Immature natural killer cell (primary cell): ENCODE measurements at places on chromosomes 3 and 15. TPM values are rescaled to one million over a fixed set of nuclear protein-coding genes. Genes with fewer than 3 reads are reported as not detected.

DNA sequence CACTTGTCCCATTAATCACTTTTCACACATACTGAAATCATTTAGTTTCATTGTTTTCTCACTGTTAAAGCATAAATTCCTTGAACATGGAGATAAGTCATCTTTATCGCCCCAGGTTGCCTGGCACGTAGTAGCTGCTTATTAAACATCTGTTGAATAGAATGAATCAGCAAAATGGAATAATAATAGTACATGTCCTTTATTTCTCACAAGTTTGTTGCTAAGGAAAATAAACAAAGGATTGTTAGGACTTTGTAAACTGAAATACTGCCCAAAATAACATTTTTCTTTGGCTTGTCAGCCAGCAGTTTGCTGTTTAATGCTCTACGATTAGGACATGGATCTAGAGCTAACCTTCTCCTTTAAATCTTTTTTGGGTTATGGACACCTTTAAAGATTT, 17.9 kb downstream of the SLC35A5 start:
- no peak for DNase-seq
- no peak overlapping the region for H3K4me3 ChIP-seq
- peaks cover 37% of the 10 kb centered on the region for H3K36me3 ChIP-seq
- H3K27ac ChIP-seq = no peak overlapping the region

DNA sequence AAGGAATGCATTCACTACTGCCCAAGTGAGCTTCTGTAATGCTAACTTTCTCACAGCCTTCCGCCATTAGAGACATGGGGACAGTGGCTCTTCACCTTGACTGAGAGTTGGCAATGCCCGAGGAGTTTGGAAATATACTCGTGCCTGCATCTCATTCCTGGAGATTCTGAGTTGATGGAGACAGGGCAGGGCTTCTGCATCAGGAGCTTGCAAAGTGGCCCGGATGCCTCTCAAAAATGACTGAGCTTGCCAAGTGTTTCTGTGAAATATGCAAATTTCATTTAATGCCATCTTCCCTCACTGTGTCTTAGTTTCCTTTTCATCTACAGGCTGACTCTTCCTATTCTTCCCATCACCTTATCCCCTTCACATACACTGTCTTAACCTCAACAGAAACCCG, 346.2 kb downstream of the GRM7 start:
- no peaks in the 10 kb centered on the region for H3K27me3 ChIP-seq
- H3K4me1 ChIP-seq = peaks cover 28% of the 10 kb centered on the region
- no peak for DNase-seq

- H3K36me3 ChIP-seq = no peaks in the 10 kb centered on the region
- peaks cover 4% of the 10 kb centered on the region for H3K27me3 ChIP-seq
- peaks cover 79% of the 10 kb centered on the region for H3K4me1 ChIP-seq
- H3K4me3 ChIP-seq = peak overlapping the region; percentile 61
- H3K27ac ChIP-seq = peak overlapping the region; percentile 99
Observed at GRCh38 chr15:38670128-38671005, 105.8 kb upstream of the RASGRP1 start.

DNA sequence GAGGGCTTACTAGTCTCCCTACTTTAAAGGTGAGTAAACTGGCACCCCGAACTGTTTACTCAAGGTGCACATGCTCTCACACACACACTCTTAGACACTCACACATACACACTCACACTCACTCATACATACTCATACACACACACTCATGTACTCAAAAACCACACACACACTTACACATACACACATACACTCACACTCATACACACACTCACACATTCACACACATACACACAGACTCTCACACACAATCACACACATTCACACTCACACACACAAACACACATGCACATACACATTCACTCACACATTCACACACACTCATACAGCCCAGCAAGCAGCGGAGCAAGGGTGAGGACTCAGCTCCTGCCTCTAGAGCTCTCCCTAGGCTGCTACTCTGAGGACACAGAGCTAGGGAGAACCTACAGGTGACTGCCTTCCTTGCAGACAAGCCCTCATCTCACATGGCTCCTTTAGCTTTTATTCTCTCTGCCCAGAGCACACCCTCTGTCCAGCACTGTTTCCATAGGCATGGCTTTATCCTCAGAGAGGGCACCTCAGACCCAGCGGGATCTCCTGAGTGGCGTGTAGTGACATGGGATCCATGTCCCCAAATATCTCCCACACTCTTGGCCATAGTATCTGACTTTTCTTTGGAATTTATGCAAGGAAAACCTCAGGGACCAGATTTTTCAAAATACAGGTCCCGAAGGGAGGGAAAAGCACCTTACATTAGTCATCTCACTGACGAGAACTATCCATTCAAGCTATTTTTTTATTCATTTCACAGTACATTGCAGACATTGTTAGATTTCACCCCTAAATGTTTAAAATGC, 26.2 kb upstream of the ATG7 start:
- H3K27me3 ChIP-seq = peaks cover 2% of the 10 kb centered on the region
- H3K36me3 ChIP-seq = no peaks in the 10 kb centered on the region
- H3K27ac ChIP-seq = no peak overlapping the region
- H3K4me3 ChIP-seq = no peak overlapping the region
- no peak for DNase-seq

- H3K4me1 ChIP-seq = no peaks in the 10 kb centered on the region
- no peak overlapping the region for H3K27ac ChIP-seq
- no peak overlapping the region for H3K4me3 ChIP-seq
- H3K27me3 ChIP-seq = no peaks in the 10 kb centered on the region
Observed at GRCh38 chr3:27166888-27167287, 202.3 kb downstream of the NEK10 start.

GRCh38 chr3:129386984-129387383, 41.5 kb downstream of the EFCAB12 start:
- no peak overlapping the region for H3K4me3 ChIP-seq
- H3K36me3 ChIP-seq = peaks cover 4% of the 10 kb centered on the region
- no peak for DNase-seq
- H3K27ac ChIP-seq = no peak overlapping the region
- no peaks in the 10 kb centered on the region for H3K27me3 ChIP-seq

DNA sequence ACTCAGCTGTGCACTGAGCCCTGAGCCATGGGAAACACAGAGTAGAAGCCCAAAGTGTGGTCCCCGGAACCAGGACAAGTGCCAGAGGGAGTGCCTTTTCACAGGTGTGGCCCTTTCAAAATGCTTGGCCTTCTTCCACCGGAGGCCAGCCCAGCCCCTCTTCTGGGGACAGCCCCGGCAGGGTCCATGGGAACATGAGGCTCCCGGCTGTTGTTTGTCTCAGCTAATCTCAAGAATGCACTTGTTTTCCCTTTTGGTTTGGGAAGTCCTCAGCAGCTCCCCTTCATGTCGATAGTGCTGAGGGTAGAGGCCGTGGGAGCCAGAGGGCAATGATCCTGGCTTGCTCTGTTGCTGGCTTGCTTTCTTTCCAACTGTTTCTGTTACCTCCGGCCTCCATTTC, 91.1 kb upstream of the MRPS22 start:
- H3K36me3 ChIP-seq = no peaks in the 10 kb centered on the region
- H3K4me1 ChIP-seq = no peaks in the 10 kb centered on the region
- no peak overlapping the region for H3K27ac ChIP-seq
- H3K4me3 ChIP-seq = no peak overlapping the region
- DNase-seq = no peak
- H3K27me3 ChIP-seq = peaks cover 3% of the 10 kb centered on the region

- H3K4me3 ChIP-seq = no peak overlapping the region
- H3K36me3 ChIP-seq = no peaks in the 10 kb centered on the region
- no peak for DNase-seq
- H3K27ac ChIP-seq = no peak overlapping the region
- H3K4me1 ChIP-seq = no peaks in the 10 kb centered on the region
Observed at GRCh38 chr3:40605960-40606359, 81.2 kb downstream of the ZNF621 start.

DNA sequence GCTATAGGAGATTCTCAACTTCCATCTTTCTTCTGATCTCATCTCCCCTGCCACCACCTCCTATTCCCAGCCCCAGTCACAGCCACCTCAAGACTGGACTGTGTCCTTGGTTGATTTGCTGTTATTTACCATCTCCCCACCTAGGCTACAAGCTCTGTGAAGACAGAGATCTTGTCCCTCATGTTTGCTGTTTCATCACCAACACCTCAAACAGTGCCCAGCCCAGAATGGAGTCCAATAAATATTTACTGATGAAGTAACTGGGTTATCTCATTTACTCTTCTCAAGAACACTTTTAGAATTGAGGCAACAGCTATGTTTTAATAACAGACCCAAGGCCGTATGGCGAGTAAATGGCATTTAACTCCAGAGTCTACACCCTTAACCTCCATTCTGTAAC, 29.1 kb upstream of the ARHGEF3 start:
- H3K4me1 ChIP-seq = no peaks in the 10 kb centered on the region
- H3K4me3 ChIP-seq = no peak overlapping the region
- DNase-seq = no peak
- H3K27me3 ChIP-seq = no peaks in the 10 kb centered on the region

DNA sequence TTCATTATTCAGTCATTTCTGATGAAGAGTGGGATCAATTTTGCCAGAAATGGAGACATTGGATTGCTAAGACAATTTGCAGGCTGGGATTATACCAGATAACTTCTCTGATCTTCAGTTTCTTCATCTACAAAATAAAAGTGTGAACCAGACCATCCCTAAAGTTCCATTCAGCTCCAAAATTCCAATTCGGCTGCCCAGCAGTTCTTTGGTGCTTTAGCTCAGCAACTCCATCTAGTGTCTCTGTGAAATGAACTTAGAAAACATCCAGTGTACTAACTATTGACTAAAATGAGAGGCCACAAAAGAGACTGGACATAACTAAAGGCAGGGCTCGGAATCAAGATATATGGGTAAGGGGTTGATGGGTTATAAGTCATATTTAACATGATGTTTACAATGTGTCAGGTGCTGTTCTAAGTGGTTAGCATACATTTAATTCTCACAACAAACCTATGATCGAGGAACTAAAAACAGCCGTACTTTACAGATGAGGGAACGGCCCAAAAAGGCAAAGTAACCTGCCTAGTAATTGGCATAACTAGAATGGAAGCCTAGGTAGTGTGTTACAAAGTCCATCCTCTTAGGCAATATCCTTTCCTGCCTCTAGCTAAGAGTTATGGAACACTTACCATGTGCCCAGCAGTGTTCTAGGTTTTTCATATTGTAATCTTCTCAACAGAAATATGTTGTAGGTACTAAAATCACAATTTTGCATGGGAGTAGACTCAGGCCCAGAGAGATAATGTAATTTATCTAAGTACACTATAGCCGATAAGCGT, 17.0 kb downstream of the THAP10 start:
- H3K4me3 ChIP-seq = no peak overlapping the region
- H3K27ac ChIP-seq = no peak overlapping the region
- no peaks in the 10 kb centered on the region for H3K36me3 ChIP-seq
- H3K27me3 ChIP-seq = peaks cover 6% of the 10 kb centered on the region
- H3K4me1 ChIP-seq = no peaks in the 10 kb centered on the region

- peaks cover 3% of the 10 kb centered on the region for H3K4me1 ChIP-seq
- no peak overlapping the region for H3K27ac ChIP-seq
- H3K27me3 ChIP-seq = peaks cover 7% of the 10 kb centered on the region
Observed at GRCh38 chr15:41823502-41823901, 4.4 kb upstream of the JMJD7 start.

GRCh38 chr3:136778865-136779264, 26.7 kb upstream of the STAG1 start:
- H3K4me3 ChIP-seq = no peak overlapping the region
- H3K4me1 ChIP-seq = no peaks in the 10 kb centered on the region
- H3K27ac ChIP-seq = no peak overlapping the region

DNA sequence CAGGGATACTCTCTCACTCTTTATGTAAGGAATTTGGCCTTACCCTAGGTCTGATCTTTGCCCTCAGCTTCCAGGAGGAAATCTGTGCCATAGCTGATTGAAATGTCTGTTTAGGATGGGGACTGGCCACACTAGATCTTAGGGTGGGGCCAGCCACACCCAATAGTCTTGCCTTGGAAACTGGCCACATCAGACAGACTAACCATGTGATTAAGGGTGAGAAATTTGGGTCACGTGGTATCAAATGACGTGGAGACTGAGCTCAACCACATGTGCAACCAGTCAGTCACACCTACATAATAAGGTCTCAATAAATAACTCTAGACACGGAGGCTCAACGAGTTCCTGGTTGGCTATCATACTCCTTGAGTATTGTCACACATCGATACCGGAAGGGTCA, 113.5 kb downstream of the CNTN3 start:
- H3K4me3 ChIP-seq = no peak overlapping the region
- H3K27ac ChIP-seq = no peak overlapping the region
- H3K4me1 ChIP-seq = no peaks in the 10 kb centered on the region
- H3K27me3 ChIP-seq = no peaks in the 10 kb centered on the region

DNA sequence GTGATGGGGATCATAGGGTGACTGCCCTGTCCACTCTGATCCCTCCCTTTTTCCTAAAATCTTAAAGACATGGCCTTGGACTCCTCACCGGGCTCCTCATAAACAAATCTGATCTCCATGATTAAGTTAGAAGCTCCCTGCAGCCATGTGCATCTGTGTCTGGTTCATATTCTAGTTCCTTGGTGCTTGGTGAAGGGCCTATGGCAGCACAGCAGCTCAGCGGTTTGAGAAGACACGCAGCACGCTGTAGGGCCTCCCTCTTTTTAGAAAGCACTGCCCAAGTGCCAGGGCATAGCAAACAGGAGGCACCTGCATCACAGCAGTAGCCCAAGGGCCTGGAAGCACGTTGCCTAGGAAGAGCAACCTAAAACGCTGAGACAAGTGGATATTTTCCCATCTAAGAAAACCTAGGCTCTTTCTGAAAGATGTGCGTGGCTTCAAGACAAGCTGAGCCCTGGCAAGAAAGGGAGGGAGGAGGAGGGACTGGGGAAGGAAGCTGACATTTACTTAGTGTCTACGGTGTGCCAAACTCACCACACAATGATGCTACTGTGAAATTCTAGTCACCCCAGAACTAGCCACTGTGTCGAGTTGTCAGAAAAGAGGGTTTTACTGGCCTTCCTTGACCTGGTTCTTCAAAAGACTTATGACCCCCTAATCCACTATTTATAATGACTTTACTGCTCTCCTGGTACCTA, 14.9 kb upstream of the ULK3 start:
- peak overlapping the region; percentile 90 for H3K27ac ChIP-seq
- DNase-seq = no peak
- H3K4me1 ChIP-seq = peaks cover 51% of the 10 kb centered on the region

The ZBTB47 gene
- polyA plus RNA-seq = 0.24 TPM

The BCL2A1 gene
- 16.1 TPM for polyA plus RNA-seq

The P3H2 gene
- 2.2 TPM for polyA plus RNA-seq

The FANCD2OS gene
- polyA plus RNA-seq = not detected

The ZNF662 gene
- 0.16 TPM for polyA plus RNA-seq

The CHRFAM7A gene
- polyA plus RNA-seq = not detected

The ZFYVE19 gene
- polyA plus RNA-seq = 12.8 TPM
